ENCODE measurements at places on chromosomes 3 and 15.
A peak's percentile ranks its signal among the peaks of the same experiment; 100 is the strongest.

- DNase-seq, result no peak
These were observed 73.6 kb downstream of the EEFSEC start for GRCh38 chr3:128226795-128227395.

GRCh38 chr3:160130950-160131349, 94.3 kb upstream of the C3orf80 start:
- DNase-seq, result no peak

DNA sequence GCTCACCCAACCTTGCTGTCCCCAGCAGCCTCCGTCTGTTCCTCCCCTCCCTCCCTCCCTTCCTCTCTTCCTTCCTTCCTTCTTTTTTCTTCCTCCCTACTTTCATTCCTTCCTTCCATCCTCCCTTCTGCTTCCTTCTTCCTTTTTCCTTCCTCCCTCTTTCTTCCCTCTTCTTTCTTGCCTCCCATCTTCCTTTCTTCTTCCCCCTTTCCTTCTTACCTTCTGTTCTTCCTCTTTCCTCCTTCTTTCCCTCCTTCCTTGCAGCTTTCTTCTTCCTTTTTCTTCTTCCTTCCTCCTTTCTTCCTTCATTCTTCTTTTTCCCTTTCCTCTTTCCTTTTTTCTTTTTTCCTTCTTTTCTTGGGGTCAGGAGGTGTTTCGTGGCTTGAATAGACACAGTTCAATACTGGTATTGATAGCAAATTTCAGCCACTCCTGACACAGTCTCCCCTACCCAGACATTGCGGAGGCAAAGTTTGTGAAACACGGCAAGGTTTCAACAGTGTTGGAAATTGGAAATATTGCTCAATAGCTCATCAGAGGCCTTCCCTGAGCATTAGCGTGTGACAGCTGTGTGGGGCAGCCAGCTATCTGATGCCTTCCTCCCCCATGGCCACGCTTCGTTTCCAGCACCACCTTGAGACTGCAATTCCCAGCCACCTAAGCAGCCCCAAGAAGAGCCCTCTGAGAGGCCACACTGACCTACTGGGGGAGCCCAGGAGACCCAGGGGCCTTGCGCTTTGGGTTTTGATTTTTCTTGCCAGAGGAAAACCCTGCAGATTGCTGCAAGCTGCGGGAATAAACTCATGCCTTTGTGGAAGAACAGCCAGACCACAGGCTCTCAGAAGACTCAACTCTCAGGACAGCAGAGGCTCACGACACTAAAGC, 82.2 kb downstream of the KLF15 start:
- DNase-seq, result peak; percentile 12

- no peak for DNase-seq
These were observed 1029.5 kb upstream of the NR2F2 start for GRCh38 chr15:95300958-95301357.

- no peak for DNase-seq
These were observed 50.8 kb downstream of the RFTN1 start for GRCh38 chr3:16462679-16463078.

DNA sequence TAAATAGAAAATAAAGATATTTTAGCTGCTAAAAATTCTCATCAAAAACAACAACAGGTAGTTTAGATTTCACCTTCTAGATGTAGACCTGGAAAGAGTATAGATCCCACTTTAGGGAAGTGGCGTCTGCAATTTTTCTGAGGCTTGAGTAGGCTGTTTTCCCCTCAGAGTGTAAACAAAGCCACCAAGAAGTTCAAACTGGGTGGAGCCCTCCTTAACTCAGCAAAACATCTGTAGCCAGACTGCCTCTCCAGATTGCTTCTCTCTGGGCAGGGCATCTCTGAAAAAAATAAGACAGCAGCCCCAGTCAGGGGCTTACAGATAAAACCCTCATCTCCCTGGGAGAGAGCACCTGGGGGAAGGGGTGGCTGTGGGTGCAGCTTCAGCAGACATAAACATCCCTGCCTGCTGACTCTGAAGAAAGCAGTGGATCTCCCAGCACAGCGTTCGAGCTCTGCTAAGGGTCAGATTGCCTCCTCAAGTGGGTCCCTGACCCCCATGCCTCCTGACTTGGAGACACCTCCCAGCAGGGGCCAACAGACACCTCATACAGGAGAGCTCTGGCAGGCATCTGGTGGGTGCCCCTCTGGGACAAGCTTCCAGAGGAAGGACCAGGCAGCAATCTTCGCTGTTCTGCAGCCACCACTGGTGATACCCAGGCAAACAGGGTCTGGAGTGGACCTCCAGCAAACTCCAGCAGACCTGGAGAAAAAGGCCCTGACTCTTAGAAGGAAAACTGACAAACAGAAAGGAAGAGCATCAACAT, 259.6 kb downstream of the STXBP5L start:
- no peak for DNase-seq

DNA sequence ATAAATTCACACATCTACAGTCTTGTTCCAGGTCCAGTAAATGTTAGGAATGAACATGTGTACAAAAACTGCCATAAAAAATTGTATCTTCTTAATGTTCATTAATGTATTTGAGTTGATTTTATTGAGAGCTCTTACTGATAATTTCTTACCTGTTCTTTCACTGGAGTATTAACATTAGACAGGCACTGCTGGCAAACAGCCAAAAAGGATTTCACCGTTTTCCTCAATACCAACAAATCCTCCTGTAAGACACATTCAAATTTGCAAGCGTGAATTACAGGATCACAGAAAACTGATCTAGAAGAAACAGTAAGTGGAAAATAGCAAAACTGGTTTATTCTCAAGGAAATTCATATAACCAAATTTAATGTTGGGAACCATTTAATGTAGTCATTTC, 127.4 kb downstream of the PCCB start:
- no peak for DNase-seq

GRCh38 chr3:195005251-195005620, 265.7 kb downstream of the XXYLT1 start:
- no peak for DNase-seq

- no peak for DNase-seq
These were observed 41.7 kb downstream of the ARIH1 start for GRCh38 chr15:72515591-72516389.

GRCh38 chr3:179853176-179853575, 183.6 kb downstream of the PEX5L start:
- no peak for DNase-seq

GRCh38 chr3:131147534-131147933, 120.9 kb downstream of the NEK11 start:
- DNase-seq, result no peak

- DNase-seq, result no peak
These were observed 21.6 kb upstream of the NSMCE3 start for GRCh38 chr15:29291067-29291845.

GRCh38 chr3:125200731-125201139, 11.8 kb downstream of the SLC12A8 start:
- DNase-seq, result peak; percentile 25
